ENCODE measurements at places on chromosomes 5 and 9.

DNA sequence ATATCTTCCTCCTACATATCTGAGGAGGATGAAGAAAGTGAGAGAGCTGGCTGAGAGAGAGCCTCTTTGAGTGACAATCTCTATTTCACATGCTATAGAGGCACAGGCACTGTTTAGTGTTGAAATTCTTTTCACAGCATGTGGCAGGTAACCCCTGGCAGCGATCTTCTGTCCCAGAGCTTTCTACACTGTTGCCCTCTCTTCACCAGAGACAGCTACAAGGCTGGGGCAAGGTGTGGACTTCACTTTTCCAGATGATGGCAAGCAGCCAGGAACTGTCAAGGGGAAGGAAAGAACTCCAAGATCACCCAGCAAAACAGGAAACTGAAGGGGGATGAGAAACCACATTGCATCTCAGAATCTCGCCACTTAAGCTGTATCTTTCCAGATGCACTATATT lies 205.2 kb downstream of the CAAP1 start:
- DNase-seq, result no peak

- DNase-seq, result no peak
Measured at GRCh38 chr9:136429683-136430491, 9.8 kb downstream of the INPP5E start.

DNA sequence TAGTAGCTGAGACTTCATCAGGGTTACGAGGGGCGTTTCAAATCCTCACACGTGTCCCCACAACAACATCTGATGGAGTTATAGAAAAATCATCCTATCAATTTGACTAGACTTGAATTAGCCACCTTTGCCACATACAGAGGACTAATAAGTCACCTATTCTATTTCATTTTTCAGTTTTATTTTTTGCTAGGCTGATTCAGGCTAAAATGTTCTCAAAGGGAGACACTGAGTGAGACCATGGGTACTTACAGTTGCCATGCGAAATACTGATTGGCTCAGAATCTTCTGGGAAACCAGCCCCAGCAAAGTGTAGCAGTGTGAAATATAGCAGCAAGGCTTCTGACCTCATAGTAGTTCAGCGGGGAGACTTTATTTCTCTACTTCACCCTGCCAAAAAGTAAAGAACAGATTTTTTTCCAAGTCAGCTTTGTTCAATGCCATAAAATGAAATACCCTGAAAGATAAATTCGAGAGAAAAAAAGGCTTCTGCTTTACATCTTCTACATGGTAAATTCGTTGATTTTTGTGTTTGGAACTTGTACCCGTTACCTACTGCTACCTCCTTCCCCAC lies 69.9 kb downstream of the SEMA6A start:
- DNase-seq, result no peak

GRCh38 chr5:54294097-54294667 lies 16.2 kb downstream of the ARL15 start:
- DNase-seq, result no peak

GRCh38 chr5:55411876-55412275 lies 104.1 kb downstream of the MTREX start:
- no peak for DNase-seq

DNA sequence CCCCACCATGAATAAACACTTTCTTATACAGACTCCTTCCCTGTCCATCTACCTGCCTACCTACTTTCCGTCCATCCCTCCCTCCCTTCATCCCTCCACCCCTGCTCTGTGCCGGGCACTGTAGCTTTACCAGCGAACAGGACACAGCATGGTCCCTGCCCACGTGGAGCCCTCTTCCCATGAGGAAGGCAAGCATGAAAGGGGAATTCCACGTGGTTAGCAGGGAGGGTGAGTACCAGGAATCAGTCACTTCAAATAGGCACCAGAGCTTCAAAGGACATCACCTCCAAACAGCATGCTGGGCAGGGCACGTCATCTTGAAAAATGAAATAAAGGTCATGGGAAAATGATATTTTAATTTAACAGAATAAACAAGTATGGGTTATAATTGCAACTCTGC lies 35.0 kb upstream of the TDRD7 start:
- DNase-seq, result no peak

GRCh38 chr5:9342161-9342787 lies 203.6 kb downstream of the SEMA5A start:
- DNase-seq, result no peak

GRCh38 chr9:85904975-85905374 lies 36.0 kb upstream of the NAA35 start:
- no peak for DNase-seq

GRCh38 chr5:159905496-159905895 lies 10.8 kb upstream of the ADRA1B start:
- DNase-seq, result no peak

- DNase-seq, result peak; percentile 93
Measured at GRCh38 chr5:38845526-38846378, at the start of gene OSMR. TSS of gene OSMR (plus strand) at chr5:38846012. CDS start at chr5:38869045, 23,033 bp downstream.

GRCh38 chr9:99523838-99524237 lies 297.8 kb upstream of the NR4A3 start:
- no peak for DNase-seq

DNA sequence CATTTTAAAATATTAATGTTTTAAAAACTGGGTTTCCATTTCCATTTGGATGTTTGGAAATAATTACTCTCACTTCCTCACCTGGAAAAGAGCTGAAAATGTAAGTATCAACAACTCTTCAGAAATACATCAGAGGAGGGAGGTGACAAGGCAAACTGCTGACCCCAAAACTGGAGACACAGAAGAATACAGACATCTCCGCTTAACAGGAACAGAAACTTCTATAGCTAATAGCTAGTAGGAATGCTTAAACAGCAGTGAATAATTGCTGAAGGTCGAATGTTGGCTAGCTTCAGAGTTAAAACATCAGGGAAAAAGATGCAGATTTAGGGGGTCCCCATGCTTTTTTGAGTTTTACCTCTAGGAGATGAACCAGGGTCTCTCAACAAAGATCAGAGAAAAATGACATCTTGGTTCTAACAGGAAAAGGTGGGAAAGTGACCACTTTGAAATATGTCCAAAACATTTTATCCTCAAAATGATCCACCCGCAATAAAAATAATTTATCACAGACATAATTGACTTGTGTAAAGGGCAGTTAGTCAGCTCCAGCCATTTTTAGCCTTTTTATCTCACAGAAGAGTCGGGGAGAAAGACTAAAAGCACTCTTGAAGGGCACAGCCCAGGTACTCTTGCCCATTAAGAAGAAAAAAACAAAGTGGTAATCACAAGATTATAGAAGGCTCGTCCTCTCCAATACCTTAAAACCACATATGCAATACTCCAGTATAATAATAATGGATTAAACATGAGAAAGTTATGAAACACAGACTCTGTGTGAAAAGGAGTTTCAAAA lies 1474.9 kb downstream of the EFNA5 start:
- DNase-seq, result no peak

GRCh38 chr5:133358271-133358670 lies 254.1 kb downstream of the FSTL4 start:
- DNase-seq, result no peak

DNA sequence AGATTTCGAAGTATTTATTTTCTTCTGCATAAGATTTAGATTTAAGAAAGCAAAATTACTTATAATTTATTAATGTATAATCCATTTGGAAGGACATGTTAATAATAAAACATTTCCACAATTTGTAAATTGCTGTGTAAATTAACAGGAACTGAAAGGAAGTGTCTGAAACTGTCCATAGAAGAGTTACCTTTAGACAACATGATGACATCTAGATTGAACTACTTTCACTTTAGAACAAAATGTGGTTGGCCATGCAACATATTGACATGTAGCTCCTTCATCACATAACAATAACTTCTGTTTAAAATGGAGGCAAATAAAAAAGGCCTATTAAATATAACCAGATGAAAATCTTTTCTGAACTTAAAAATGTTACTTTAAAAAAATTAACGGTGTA lies 1849.5 kb upstream of the ACO1 start:
- no peak for DNase-seq

GRCh38 chr9:111630182-111630963 lies 761 bp upstream of the DNAJC25 start:
- no peak for DNase-seq

GRCh38 chr9:72557549-72557948 lies 36.1 kb downstream of the TMC1 start:
- no peak for DNase-seq

DNA sequence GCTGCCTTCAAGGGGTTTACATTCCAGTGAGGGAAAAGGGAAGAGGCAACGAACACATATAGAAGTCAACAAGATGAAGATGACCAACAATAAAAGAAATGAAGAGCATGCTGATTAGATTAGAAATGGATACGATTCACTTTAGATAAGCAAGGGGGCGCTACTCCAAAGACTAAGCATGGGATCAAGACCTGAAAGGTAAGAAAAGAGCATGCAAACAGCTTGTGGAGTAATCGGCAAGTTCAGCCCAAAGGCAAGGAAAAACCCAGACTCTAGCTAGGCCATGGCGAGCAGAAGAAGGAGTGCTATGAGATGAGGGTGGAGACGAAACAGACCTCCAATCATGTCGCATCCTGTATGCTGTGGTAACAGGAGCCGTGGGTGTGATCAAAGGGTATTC lies 124.4 kb downstream of the FANCC start:
- no peak for DNase-seq

DNA sequence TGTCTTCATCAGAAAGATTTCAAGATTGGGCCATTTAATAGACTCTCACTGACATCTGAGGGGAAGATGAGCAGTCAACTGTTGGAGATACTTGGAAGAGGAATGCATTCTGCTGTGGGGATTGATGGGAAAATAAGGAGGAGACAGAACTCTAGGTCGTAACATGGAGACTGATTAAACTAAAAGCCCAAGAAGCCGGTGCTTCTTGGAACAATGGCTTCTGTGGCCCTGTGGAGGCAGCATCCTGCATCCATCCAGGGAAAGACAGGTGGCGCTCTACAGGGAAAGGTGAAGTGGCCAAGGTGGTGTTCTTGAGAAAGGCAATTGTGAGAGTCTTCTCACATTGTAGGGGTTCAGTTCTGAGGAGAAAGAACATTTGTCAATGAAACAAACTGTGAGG lies 31.3 kb downstream of the ZFAND5 start:
- no peak for DNase-seq

GRCh38 chr9:135674977-135675376 lies 11.9 kb downstream of the LCN9 start:
- no peak for DNase-seq

DNA sequence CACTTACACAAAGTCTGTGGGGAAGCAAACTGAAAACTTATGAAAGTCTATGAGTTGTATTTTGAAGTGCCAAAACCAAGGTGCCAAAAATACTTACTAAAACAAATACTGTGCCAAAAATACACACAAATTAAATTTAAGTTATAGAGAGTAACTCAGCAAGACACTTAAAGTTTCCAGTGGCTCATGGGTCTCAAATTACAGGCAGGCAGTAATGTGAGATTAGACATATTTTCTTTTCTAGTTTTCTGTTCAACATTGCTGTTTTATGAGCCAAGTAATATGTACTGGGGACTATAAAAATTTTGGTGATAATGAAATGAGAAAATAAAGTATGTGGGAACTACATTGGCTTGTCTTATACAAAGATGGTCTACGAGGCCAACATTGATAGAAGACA lies 172.2 kb upstream of the SNX2 start:
- no peak for DNase-seq

GRCh38 chr9:117957267-117957666 lies 253.1 kb downstream of the TLR4 start:
- no peak for DNase-seq

DNA sequence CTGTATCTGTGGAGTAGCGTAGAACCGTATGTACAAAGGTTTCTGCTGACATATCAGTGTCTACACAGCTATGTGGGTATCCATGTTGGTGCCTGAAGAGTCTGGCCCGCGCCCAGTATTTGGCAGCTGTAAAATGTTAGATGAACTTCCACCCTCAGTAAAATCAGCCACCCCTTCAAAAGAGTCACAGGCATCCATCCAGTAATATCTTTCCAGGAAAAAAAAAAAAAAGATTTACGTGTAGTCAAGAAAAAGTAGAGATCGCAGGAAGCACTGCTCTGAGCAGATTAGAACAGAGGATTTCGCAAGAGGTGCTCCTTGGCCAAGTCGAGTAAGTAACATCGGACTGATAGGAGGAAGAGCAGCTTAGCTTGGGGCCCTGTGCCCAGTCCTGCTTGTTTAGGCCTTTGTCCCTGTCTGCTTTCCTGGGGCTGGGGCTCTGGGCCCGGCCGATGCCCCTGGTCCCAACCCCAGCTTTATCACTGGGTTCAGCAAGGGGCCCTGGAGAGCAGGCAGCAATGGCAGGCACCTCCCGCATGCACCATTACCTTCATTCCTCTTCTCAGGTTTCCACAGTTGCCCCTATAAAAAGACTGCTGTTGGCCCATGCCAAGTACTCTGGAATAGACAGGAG lies 21.2 kb downstream of the DAPK1 start:
- peak; percentile 75 for DNase-seq

DNA sequence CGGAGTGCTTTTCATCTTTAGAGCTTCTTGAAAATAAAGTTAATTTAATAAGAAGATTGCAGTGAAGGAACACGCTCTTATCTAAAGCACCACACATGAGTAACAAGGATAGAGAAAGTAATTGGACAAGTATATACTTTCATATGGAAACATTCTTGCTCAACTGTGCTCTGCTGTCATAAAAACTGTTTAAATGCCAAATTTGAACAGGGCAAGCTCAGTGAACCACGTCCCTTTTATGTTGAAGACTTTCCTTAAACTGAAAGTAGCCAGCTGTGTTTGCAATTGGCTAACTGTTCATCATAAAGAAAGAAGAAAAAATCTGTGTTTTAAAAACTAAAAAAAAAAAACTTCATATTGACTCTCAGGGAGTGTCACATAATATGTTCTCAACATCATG lies 1610.7 kb upstream of the C9orf72 start:
- DNase-seq, result no peak

DNA sequence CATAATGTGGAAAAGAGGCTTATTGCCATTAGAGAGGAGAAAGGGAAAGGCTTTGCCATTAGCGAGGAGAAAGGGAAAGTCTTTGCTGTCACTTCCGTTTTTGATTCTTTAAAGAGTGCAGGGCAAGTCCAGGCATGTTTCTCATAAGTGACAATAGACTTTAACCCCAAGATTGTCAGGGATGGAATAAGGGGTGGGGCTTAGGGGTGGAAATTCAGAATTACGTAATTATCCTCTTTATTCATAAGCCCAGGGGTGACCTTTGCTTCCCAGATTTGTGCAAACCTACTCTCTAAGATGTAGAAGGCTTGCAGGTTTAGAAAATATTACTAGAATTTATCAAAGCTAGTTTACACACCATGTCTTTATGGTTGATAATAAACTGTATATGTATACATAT lies 2.3 kb upstream of the PLK2 start:
- no peak for DNase-seq

GRCh38 chr9:85055506-85056202 lies 386.1 kb downstream of the NTRK2 start:
- no peak for DNase-seq

- no peak for DNase-seq
Measured at GRCh38 chr5:123776761-123777160, 264.8 kb downstream of the CSNK1G3 start.

- no peak for DNase-seq
Measured at GRCh38 chr5:172936401-172936800, 22.8 kb upstream of the RPL26L1 start.

GRCh38 chr5:6370580-6370979 lies 7.8 kb downstream of the MED10 start:
- no peak for DNase-seq

GRCh38 chr9:4145482-4145881 lies 154.4 kb downstream of the GLIS3 start:
- no peak for DNase-seq

Measured in psoas muscle (tissue), 8 donors.